ENCODE measurements at places on chromosomes 4 and X. TPM values are rescaled to one million over a fixed set of nuclear protein-coding genes. Genes with fewer than 3 reads are reported as not detected.

Gene USP46
- total RNA-seq, result 13.4 TPM

Gene PFKFB1
- total RNA-seq, result 0.17 TPM

Gene CTAG2
- not detected for total RNA-seq

Gene CFP
- total RNA-seq, result 11.3 TPM

Gene CXCR3
- 0.40 TPM for total RNA-seq
